ENCODE measurements at places on chromosomes 7 and 10.

DNA sequence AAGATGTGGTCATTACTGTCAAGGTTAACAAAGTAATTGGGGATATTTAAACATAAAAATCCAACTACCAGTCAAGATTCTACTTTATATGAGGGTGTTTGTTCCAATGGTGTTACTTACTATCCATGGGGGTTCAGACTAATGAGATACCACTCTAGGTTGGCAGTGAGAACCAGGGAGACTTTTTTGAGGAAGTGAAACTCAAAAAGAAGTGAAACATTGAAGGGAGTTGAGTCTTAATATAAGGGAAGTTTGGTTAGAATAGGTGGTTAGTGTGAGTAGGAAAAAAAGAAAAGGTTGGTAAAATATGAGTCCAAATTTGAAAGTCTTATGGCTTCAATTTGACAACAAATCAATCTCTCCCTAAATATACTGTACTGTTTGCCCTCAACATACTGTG is 123.6 kb upstream of the ANK3 start:
- DNase-seq: no peak

- DNase-seq: no peak
Observed at GRCh38 chr10:88949912-88950837, 2.4 kb downstream of the ACTA2 start.

GRCh38 chr10:30637881-30638467 is 8.4 kb upstream of the LYZL2 start:
- no peak for DNase-seq

DNA sequence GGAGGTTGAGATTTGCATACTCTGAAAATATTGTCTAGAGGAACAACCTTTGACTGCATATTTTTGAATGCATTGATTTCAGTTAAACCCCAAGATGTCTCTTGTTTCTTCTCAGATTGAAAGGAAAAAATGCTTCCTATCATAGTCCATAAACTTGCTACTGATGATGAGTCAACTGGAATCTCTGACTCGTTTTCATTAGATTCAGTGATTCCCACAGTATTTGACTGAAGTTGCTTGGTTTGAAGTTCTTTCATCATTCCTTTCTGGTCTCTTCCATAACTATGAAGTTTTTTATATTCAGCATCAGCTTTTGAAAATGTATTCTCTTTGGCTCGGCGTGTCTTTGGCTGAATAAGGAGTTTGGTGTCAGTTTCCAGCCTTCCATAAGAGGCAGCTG is 10.7 kb downstream of the PEX1 start:
- no peak for DNase-seq

DNA sequence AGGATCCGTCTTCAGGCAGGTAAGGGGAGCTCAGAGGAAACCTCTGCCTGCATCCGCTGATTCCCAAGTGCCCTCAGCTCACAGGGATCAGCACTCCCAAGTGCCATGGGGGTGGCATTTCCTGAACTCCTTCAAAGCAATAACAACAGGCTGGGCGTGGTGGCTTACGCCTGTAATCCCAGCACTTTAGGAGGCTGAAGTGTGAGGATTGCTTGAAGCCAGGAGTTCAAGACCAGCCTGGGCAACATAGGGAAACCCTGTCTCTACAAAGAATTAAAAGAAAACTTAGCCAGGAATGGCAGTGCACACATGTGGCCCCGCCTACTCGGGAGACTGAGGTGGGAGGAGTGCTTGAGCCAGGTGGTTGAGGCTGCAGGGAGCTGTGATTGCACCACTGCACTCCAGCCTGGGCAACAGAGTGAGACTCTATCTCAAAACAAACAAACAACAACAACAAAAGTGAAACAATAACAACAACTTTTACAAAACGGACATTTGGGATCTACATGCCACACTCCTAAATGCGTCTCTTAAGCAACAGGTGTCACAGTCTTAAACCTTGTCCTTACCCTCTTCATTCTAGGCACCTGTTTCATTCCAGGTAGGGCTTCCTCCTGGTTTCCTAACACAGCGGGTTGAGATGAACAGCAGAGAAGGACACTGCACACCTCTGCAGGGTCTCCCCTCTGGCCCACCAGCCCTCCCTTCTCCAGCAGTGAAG is 73.8 kb downstream of the PAXIP1 start:
- DNase-seq: no peak

- DNase-seq: no peak
Observed at GRCh38 chr10:73950155-73950948, 39.4 kb downstream of the PLAU start.

DNA sequence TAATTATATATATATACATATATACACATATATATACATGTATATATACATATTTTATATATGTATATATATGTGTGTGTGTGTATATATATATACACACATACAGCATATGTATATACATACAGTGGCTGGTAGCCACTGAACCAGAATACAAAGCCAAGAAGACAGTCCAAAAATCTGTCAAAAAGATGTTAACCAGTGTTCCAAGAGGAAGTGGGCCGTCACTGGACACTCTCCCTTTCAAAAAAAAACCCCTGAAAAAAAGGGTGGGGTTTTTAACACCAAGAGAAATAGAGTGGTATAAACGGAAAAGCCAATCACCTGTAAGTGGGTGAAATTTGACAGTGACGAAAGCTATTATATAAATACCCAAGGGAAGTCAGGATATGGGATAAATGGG is 31.1 kb upstream of the C1GALT1 start:
- no peak for DNase-seq

DNA sequence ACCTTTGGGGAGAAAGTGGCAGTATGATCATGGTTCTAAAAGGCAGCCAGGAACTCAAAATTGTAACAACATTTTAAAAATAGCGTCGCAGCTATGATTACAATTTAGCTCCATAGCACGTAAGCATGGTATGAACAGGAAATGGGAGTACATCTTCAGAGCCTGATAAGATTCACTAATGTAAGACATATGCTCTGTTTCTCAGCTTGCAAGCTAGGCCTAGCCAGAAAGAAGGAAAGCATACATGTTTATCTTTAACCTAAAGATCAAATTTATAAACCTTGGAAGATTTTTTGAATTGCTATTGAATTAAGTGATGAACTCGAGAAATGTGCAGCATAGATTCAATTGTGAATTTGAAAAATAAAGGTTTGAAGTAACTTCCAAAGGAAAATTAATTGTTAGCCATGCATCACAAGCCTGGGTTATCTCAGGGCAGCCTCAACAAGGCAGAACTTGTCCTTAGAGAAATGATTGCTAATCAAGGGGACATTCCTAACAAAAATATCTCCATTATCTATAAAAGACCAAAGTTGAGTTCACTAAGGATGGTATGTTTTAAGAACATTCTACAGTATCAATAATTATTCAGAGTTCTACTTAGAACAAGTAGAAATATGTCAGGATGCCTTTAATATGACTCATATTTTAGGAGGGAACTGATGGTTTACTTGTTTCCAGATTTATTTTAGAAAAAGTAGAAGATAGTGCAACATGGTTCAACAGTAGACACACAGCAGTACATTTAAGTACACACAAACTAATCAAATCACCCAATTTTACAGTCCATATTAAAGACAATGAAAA is 38.8 kb upstream of the SEPTIN7 start:
- DNase-seq: no peak

DNA sequence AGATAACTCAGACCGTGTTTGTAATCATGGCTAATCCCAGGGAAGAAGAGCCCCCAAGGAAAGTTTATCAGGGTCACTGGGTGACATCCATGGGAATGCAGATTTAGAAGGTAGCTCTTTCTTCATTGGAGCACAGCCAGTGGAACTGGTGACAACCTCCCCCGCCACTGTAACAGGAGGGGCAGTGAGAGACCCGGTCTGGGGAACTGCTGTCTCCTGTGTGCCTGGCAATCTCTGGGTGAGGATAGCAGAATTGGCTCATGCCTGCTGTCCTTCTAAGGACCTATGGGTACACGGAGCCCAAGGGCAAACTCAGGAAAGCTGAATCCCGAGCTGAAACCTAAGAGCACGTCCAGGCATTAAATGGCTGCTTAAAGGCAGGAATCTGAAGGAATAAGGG is 341.6 kb downstream of the ABCA13 start:
- DNase-seq: no peak

DNA sequence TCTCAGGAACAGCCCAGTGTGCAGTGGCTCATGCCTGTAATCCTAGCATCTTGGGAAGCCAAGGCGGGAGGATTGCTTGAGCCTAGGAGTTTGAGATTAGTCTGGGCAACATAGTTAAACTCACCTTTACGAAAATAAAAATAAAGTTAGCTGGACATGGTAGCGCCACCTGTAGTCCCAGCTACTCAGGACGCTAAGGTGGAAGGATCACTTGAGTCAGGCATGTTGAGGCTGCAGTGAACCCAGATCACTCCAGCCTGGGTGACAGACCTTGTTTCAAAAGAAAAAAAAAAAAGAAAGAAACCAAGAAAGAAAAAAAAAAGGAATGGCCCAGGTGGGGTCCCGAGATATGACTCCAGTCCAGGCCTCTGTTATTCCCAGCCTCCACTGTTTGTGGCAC is 96.6 kb downstream of the SLC25A13 start:
- no peak for DNase-seq

DNA sequence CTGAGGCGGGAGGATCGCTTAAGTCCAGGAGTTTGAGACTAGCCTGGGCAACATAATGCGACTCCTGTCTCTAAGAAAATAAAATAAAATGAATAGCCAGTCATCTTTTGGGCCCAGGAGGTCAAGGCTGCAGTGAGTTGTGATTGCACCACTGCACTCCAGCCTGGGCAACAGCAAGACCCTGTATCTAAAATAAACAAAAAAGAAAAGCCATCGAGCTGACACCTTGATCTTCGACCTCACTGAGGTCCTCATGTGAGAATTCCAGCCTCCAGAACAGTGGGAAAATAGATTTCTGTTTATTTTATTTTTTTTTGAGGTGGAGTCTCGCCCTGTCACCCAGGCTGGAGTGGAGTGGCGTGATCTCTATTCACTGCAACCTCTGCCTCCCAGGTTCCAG is 301.5 kb upstream of the GALNT17 start:
- DNase-seq: no peak

GRCh38 chr7:80263821-80264220 is 129.2 kb downstream of the GNAI1 start:
- DNase-seq: no peak

- no peak for DNase-seq
Observed at GRCh38 chr7:116980354-116980753, 27.1 kb downstream of the ST7 start.

DNA sequence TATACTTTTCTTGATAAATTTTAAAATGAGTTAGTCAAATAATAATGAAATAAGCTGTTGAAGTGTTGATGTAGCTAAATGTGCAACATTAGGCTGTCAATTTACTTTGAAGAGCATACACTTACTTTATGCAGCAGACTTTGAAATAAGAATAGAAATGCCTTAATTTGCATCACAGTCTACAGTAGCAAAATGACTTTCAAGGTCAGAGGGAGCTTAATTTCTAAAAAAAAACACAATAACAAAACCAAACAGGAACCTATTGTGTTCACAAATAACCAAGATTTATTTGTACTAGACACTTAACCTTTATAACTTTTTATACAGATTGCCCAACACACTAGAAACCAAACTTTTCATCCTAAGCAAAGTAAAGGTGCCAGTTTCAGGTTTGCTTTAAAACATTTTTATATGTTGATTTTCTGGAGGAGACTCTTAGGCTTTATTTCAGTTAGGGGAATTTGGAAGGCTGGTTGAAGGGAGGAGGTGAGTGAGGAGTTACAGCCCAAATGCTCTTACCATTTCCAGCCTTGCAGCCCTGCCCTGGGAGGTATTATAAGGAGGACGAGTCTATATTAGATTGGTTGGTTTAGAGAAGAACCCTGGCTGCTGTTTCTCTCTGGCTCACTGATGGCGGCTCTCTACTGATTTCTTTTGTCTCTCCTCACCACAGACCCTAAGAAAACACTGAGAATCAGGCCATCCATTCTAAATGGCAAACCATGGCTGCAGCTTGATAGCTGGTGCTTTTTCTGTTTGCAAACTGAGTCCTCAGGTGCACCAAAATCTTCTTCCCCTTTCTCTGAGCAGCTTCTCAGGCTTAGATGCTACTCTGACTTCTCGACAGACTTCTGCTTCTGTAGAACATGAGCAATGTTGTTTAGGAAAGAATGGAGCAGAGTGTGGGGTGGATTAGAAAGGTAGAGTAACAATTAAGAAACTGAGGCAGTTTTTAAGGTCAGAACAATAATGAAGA is 55.2 kb upstream of the RPA3 start:
- no peak for DNase-seq

- no peak for DNase-seq
Observed at GRCh38 chr7:18901982-18902421, 215.4 kb downstream of the TWIST1 start.

DNA sequence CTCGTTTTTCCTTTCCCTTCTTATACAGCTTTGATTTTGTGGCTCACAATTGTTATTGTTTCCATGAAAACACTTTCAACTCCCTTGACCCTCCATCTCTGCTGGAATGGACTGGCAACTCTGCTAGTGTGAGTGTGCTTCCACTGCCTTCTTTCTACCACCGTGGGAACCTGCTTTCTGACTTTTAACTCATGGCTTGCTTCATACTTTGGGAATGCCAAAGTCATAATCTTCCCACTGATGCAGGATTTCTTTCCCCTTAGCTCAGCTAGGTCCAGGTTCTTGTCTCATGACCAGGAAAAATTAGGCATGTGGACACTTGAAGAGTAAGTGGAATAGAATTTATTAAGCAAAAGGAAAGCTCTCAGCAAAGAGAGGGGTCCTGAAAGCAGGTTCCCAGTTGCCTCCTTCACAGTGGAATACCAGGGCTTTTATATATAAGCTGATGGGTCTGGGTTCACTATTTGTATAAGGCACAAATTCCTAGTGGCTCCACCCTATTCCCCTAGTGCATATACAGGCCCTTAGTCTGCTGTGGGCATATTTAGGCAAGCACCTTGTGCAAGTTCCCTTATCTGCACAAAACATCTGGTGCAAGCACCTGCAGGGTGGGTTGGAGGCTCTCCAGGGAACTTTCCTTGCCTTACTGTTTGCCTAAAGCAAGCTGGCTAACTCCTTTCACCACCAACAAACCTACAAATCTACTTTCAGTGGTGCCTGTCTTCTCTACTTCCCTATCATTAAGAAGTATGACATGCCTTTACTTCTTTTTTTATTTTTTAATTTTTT is 119.5 kb downstream of the CFAP58 start:
- DNase-seq: no peak

GRCh38 chr7:105909742-105910141 is 33.3 kb upstream of the ATXN7L1 start:
- DNase-seq: no peak

DNA sequence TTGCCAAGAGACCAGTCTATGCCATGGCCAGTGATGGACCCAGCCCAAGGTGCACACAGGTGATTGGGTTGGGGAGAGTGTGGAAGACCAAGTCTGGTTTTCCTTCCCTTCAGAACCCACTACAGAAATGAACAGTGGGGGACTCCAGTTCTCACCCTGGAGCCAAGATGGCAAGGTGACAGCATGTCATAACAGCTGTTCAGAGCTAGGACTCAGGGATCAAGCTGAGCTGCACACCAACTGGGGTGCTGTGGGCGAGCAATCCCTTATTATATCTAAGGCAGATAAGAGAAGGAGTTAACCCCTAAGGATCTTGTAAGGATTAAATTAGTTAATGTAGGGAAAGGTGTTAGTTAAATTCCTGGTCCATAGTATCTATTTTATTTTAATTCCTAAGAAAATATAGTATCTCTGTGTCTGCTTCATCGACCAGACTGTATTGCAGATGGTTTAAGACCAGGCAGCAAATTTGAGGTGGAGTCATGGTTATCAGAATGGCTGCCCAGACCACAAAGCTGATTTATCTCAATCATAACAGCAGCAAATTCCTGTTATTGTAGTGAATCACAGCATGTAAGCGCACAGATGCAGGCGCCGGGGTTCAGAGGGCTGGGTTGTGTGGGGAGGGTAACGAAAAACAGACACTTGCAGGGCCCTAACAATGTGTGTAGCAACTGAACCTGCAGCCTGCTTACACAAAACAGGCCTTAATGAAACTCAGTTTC is 208.7 kb upstream of the ZNF32 start:
- DNase-seq: no peak

Measured in CD4-positive, alpha-beta T cell treated with Interferon gamma for 1 hour (primary cell).